Cardiac fibroblast (primary cell): ENCODE measurements at places on chromosomes 2 and 18.

- no peak for DNase-seq
Measured at GRCh38 chr2:101732199-101732598, 34.7 kb downstream of the MAP4K4 start.

GRCh38 chr18:5155218-5155906, 41.7 kb downstream of the AKAIN1 start:
- no peak for DNase-seq

GRCh38 chr2:86291328-86291662, 46.1 kb downstream of the REEP1 start:
- no peak for DNase-seq

DNA sequence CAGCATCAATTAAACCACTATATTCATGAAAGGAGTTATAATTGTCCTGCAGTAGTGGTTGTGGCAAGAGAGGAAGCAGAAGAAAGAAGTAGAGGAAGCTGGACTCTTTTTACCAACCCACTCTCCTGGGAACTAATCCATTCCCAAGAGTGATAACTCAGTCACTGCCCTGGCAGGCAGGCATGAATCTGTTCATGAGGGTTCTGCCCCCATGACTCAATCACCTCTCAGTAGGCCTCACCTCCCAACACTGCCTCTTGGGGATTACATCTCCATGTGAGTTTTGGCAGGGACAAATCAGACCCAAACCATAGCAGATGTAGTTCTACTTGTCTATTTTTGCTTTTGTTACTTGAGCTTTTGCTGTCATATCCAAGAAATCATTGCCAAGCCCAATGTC, 232.7 kb upstream of the MAP2 start:
- DNase-seq = no peak

- no peak for DNase-seq
Measured at GRCh38 chr2:30663321-30663720, 143.9 kb downstream of the CAPN13 start.

- DNase-seq = no peak
Measured at GRCh38 chr18:45166836-45167551, 448.3 kb upstream of the SLC14A2 start.

DNA sequence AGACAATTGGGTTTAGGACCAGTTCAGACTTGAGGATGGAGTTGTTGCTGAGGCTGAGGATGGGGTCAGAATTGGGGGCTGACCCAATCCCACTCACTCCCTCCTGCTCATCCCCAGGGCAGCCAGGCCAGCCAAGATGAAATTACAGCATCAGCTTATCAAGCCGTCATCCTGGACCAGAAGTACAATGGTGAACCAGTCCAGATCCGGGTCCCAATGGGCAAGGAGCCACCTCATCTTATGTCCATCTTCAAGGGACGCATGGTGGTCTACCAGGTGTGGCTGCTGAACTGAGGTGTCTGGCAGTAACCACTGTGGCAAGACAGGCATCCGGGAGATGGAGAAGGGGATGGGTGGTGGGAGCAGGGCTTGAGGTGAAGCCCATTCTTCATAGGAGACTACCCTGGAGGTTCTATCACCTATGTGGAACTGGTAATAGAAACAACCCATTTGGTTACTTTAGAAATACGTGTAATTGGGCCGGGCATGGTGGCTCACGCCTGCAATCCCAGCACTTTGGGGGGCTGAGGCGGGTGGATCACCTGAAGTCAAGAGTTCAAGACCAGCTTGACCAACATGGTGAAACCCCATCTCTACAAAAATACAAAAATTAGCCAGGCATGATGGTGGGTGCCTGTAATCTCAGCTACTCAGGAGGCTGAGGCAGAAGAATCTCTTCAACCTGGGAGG, 13.9 kb downstream of the VIL1 start:
- no peak for DNase-seq

- peak; percentile 16 for DNase-seq
Measured at GRCh38 chr2:41779888-41780287, 267.9 kb upstream of the PKDCC start.

DNA sequence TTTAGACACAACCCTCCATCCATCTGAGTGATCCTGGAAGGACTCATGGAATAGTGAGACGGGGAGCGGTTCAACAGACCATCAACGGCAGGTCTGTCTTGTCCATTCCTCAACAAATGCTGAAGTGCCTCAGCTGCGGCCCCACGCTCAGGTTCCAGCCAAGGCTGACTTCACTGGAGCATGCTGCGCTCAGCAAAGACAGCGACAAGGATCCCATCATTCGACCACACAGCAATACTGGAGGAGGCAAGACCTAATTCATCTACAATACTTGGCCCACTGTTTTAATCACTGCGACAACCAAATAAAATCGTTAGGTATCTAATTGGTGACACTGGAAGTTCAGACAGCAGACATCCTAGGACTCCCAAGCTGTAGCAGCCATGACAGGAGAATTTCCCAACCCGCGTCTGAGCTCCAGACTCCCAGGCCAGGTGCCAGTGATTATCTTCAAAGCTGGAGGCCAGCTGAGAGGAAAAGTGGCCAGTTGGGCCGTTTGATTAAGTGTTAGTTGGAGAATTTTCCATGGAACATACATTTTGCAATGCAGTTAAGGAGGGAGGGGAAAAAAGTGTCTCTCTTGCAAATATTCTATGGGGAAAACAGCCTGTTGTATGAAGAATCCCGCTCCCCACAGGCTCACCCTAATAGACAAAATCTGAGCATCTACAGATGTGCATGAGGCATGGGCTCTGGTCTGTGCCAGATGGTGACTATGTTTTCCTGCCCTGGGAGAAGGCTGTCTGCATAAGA, 92.5 kb upstream of the SLC35G4 start:
- no peak for DNase-seq

DNA sequence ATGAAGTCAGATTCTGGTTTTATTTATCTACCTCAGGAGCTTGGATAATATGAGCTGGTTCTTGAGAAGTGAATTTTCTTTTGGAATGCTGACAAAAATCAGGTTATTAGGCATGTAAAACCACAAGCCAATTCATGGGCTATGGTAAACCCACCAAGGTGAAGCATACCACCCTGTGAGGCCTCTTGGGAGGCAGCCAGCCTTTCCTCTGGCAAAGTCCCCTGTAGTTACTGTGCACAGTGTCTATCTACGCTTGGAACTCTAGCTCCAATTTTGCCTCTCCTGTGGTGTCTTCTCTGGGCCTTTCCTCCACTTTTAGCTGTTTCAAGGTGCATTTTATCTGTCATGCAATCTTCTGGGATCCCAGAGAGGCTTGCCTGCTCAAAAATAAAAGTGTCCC, 242.7 kb upstream of the ZSWIM2 start:
- no peak for DNase-seq

DNA sequence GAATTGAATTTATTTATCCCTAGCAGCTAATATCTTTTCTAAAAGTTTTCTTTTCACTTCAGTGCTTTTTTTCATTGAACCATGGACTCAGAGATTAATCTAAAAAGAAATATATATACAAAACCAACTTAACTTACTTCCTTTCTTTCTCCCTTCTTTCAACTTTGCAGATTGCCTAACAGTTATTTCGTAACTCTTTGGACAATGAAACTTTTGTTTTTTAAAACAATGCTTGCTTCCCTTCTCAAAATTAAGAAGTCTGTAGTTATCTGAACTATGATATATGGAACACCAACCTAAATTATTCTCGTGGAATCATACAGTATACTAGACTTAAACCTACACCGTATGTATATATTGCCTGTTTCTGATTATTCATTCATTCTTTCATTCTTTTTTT, 62.9 kb downstream of the MIB1 start:
- peak; percentile 61 for DNase-seq

- DNase-seq = peak; percentile 23
Measured at GRCh38 chr2:68193787-68194372, 36.2 kb downstream of the PNO1 start.

- no peak for DNase-seq
Measured at GRCh38 chr2:157418239-157418641, 25.6 kb downstream of the CYTIP start.

GRCh38 chr2:47309952-47310800, 92.8 kb upstream of the MSH2 start:
- DNase-seq = peak; percentile 46

DNA sequence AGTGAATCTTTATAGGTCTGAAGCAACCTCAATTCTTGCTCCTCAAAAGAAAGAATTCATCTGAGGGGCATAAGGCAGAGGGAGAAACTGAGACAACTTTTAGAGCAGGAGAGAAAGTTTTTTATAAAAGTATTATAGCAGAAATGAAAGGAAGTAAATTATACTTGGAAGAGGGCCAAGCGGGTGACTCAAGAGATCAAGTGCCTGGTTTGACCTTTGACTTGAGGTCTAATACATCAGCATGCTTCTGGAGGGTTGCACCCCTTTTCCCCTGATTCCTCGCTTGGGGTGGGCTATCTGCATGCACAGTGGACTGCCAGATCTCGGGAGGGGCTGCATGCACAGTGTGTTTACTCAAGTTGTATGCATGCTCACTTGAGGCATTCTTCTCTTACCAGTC, 268.5 kb upstream of the LRATD1 start:
- no peak for DNase-seq

DNA sequence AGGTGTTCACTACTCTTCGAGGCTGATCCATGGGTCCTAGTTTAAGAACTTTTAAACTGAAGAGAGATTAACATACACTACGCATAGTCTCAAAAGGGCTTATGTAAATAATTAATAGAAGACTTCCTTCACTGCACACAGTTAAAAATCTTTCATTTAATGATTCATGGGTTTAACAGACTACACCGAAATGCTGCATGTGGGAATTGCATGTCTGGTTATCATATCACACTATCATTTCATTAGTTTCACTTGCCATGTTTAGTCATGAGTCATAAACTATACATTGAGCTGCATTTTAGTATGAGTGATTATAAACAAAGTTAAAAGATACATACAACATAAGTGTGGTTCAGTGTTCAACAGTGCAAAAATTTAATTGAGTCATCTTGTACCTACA, 31.2 kb downstream of the GLS start:
- DNase-seq = no peak

GRCh38 chr2:115480741-115481140, 1038.3 kb downstream of the DPP10 start:
- DNase-seq = no peak

DNA sequence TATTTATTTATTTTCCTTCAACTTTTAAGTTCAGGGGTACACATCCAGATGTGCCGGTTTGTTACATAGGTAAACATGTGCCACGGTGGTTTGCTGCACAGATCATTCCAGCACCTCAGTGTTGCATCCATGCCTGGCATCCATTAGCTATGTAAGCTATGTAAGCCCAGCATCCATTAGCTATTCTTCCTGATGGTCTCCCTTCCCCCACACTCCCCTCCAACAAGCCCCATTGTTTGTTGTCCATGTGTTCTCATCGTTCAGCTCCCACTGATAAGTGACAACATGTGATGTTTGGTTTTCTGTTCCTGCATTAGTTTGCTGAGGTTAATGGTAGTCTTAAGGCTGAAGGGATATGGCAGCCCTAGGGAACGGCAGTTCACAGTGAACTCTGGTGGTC, 203.4 kb downstream of the CTNNA2 start:
- DNase-seq = no peak

DNA sequence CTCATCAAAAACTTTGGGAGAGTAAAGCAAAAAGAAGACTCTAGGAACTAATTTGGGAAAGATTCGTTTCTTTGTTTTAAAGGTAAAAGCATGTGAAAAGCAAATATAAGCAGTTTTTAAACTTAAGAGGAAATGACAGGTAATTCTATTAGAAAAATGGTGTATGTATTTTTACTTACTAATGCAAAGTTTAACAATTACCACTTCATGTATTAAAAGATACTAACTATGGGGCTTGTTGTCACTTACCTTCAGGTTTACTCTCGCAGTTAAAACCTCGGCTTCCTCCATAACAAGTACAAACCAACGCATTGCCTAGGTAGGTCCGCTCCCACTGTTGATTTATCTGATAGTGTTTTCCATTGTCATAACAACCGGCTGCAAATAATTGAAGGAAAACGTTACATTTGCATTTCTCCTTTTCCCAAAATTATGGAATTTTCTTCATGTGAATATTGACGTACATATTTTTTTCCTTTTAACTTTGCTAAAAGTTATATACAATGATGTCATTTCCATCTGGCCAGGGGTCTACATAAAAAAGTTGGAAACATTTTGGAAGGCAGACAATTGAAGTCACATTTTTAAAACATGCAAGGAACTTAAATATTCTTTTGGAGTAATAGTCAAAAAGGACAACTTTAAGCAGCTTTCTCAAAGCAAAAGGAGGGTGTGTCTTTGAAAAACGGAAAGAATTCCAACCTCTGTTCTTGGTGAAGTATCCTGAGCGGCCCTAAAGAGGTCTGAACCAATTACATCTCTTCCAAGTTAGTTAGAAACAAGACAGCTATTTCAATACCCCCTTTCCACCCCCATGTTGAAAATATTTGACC, 1.2 kb downstream of the FN1 start:
- DNase-seq = peak; percentile 48

GRCh38 chr2:241493092-241493491, 15.3 kb downstream of the STK25 start:
- DNase-seq = no peak

- DNase-seq = peak; percentile 37
Measured at GRCh38 chr18:2049986-2050385, 521.3 kb downstream of the METTL4 start.

DNA sequence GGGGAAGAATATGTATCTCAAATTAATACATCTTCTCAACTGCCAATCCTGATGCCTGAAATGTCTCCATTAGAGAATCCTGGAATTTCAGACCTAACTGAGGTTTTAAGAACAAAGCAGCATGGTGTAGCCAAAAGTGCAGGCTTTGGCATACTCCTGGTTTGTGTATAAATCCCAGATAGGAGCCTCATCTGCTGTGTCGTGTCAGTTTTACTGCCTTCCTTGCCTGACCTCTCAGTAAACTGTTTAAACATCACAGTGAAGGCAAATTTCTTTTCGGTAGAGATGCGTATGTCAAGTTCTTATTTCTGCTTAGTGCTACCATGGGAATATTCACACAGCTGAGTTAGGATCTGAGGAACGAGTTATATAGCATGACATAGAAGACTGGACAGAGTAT, 7.3 kb downstream of the SCG2 start:
- DNase-seq = no peak

DNA sequence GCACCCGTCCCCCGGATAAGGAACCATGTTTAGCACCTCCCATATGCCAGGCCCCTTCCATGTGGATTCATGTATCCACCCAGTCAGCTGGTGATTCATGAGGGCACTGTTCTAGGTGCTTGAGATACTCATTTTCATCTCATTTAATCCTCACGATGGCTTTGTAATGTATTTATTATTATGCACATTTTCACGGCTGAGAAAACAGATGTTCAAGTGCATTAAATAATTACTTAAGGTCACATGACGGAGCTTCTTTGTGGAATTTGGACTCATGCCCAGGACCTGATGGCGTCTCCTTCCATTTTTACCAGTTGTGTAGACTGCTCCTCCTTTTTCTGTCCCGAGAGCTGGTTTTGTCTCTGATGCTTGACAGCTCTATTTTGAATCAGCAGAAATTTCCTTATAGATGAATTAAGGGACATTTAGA, 72.2 kb upstream of the RBM44 start:
- peak; percentile 84 for DNase-seq

GRCh38 chr2:79715338-79715737, 202.5 kb downstream of the CTNNA2 start:
- no peak for DNase-seq
